ENCODE measurements at places on chromosomes 2 and 18.

DNA sequence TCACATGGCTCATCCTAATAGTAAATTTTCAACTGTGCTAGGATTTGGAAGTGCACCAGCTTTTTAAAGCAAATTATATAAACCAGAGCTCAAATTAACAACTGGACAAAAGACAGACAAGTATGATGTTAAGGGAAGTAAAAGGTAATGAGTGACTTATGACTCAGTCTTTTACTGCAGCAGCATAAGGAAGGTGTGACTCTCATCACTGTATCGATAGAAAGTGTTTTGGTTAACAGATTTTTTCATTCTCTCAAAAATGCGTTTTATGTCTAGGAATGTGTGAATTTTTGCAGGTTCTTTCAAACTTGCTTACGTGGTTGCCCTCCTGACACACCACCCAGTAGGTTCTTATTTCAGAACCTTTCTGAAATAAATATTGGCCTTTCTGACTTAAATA is 244.2 kb upstream of the BOD1L2 start:
- peak; percentile 34 for DNase-seq

DNA sequence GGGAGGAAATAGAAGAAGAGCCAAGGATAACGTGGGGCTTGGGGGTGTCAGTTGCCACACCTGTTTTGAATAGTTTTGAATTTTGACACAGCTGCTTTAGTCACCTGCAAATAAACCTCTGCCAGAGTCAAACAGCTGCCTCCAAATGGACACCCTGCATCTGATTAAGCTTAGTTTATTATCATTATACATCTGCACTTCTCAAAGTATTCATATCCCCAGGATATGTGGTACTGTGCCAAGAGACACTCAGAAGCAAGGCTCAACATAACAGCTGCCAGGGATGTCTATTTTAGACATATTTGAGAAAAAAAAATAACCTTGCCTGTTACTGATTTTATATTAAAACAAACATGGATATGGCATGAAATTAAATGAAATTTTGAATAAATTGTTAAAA is 122.5 kb upstream of the WDR75 start:
- no peak for DNase-seq

DNA sequence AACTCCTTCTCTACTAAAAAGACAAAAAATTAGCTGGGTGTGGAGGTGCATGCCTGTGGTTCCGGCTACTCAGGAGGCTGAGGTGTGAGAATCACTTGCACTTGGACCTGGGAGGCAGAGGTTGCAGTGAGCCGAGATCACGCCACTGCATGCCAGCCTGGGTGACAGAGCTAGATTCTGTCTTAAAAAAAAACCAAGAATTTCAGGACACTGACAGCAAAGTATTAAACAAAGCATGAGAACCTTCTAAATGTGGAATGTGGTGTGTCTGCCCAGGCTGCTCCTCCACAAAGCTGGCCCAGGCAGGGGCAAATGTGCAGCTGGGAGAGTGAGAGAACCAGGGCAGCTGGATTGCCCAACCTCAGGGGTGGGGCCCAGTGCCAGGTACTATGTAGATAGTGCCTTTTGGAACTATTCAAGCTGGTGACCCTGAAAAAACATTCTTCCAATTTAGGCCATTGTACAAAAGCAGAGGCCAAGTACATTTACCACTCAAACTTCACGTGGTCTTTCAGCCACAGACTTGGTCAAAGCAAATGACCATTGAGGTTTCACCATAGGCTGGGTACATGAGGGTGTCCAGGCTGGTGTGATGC is 6.7 kb upstream of the UGT1A5 start:
- no peak for DNase-seq

DNA sequence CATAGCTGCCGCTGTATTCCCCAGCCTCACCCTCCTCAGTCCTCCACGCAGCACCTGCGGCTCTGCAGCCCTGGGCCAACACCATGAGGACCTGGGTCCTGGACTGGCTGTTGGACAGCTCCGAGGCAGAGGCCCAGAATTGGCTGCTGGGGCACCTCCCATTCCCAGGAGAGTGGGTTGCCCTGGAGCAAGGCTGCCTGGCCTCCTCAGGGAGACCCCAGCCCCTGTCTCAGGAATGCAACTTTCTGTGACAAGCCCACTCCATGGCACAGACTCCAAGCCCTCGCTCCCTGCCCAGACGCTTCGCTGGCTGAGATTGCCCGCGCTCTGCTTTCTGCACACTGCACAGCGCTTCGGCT is 33.0 kb downstream of the CYP26B1 start:
- DNase-seq, result no peak

- no peak for DNase-seq
Measured at GRCh38 chr18:35073186-35074105, 32.2 kb downstream of the MAPRE2 start.

- peak; percentile 40 for DNase-seq
Measured at GRCh38 chr2:134792186-134792585, 46.2 kb upstream of the ACMSD start.

DNA sequence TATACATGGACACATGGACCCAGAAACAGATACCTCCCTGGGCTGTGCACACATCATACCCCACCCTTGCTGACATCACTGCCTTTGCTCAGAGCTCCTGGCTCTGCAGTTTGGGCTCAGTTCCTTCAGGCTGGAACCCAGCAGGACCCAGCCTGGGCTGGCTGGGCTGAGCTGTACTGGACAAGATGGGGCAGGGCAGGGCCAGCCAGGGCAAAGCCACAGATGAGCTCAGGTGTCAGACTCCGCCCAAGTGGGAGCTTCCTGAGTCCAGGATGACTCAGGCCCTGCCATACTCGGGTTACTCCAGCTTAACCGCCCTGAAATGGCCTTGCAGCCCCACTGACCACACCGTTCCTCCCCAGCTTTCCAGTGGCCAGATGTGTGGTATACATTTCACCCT is 284.9 kb downstream of the OSR1 start:
- no peak for DNase-seq

- DNase-seq, result no peak
Measured at GRCh38 chr2:69581774-69582581, 61.6 kb downstream of the AAK1 start.

DNA sequence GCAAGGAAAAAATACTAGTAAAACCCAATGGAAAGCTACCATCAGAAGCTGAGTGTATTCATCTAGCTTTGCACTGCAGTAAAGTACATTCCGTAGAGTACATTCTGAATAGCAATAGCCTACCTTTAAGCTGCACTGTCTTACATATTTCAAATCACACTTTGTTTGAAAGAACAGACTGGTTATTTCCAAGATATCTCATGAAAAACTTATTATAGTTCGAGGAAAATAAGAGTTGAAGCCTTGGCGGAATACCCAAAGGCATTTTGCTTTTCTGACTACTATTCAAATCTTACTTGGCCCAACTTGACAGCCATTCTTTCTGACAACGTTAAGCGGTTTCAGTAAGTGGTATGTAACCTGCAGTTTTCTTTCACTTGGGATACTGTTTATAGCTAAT is 177.6 kb downstream of the NRXN1 start:
- no peak for DNase-seq

- no peak for DNase-seq
Measured at GRCh38 chr18:79449551-79450288, 54.0 kb downstream of the NFATC1 start.

- no peak for DNase-seq
Measured at GRCh38 chr2:189253836-189254235, 74.3 kb upstream of the COL5A2 start.

- DNase-seq, result no peak
Measured at GRCh38 chr18:79935499-79935898, 16.0 kb downstream of the SLC66A2 start.

DNA sequence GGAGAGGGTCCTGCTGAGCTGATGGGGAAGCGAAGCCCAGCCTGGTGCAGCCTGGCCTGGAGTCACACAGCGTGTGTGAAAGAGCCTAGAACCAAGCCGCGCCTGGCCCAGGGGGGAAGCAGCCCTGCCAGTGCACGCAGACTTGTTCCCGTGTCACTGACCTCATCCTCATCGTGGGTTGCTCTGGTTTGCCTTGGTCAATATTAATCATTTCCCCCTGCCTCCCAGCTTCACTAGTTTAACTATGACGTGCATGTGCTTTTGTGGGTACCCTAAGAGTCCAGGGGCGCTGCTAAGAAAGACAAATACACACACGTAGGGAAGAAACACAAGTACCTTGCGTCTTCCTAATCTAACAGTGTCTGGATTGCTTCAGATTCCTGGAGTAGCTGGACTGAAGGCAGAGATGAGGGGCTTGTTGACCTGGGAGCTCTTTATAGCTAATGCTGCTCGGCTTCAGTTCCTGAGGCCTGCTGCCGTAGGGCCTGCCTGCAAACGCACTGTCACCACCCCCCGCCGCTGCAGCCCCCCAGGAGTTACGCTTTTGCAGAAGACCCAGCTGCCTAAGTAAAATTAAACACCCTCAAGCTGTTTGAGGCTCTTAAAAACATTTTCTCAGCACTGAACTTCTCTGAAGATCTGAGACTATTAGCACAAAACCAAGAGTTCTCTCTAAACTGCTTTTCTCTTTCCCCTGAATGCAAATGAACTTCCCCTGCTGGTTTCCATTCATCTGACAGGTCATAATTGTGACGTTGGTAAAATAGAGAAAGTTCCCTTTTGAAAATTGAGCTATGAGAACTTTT is 159.2 kb downstream of the FAM210A start:
- DNase-seq, result no peak

GRCh38 chr2:63044362-63045327 is 6.0 kb upstream of the OTX1 start:
- DNase-seq, result peak; percentile 19

- DNase-seq, result no peak
Measured at GRCh38 chr2:197497326-197497725, 2.3 kb downstream of the HSPD1 start.

- no peak for DNase-seq
Measured at GRCh38 chr2:104858006-104858978, 4.4 kb downstream of the POU3F3 start.

DNA sequence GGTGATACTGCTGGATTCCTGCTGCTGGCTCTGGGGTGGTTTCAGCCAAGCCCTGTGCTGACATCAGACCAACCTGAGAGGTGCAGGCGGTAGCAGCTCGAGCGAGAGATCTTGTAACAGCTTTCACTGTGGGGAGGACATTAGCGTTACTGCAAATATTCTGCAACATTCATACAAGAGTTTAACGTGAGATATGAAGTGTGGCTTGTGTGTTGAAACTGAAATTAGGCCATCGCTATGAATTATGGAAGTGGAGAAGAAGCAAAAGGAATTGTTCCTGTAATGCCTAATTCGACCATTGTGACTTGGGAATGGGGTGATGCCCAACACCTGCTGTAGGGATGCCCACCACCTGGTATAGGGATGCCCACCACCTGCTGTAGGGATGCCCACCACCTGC is 6.5 kb upstream of the MLPH start:
- DNase-seq, result no peak

- no peak for DNase-seq
Measured at GRCh38 chr18:35573531-35573930, 8.0 kb upstream of the GALNT1 start.

Measured in NCI-H69 (cell line).